ENCODE measurements at places on chromosomes 4 and X.
A peak's percentile ranks its signal among the peaks of the same experiment; 100 is the strongest.

DNA sequence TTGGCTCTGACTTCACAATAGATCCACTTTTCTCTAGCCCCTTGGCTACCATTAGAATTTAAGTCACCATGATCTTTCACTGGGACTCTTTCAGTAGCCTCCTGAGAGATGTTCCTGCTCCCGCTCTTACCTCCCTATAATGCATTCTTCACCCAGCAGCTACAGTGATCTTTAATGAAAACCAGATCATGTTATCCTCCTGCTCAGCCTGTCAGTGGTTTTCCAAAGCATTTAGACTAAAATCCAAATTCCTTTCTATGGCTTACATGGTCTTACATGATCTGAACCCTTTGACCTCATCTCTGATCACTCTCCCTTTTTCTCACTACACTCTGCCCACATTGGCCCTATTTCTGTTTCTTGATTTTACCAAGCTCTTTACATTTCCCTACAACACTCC lies 18.3 kb upstream of the RPS6KA3 start:
- no peak for DNase-seq

DNA sequence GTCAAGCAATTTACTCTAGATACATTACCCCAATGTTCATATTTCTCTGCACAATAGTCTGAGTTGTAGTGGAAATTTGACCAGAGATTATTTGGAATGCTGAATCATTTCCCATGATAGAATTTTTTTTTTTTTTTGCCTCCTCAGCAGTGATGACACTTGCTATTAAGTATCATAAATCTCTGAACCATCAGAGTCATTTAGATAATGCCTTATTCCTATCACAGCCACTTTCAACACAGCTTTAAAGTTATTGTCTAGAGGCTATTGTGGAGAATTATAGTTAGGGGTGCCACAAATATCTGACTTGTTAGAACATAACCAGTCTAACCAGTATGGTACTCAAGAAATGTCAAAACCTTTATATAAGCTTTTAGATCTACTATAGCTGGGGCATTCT lies 79.8 kb downstream of the LCORL start:
- DNase-seq: no peak

DNA sequence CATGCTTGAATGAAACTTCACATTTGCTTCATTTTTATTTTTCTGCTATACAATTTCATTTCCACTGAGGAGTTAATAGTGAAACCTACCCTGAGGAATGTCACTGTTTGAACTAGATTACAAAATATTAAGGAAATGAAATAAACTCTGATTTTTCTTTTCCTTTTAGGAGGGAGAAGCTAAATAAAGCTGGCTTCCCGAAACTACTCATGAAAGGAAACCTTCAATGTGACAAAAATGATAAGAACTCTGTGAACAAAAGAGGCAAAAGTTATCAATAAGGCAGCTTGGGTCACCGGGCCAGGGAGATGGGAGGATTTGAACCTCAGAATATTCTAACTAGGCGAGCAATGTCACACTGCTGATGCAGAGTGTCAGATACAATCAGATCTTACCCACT lies 185.2 kb downstream of the APBB2 start:
- DNase-seq: no peak

GRCh38 chr4:1629699-1630083 lies 54.4 kb downstream of the FAM53A start:
- DNase-seq: no peak

- DNase-seq: no peak
Observed at GRCh38 chrX:150934453-150934852, 36.0 kb upstream of the CD99L2 start.

DNA sequence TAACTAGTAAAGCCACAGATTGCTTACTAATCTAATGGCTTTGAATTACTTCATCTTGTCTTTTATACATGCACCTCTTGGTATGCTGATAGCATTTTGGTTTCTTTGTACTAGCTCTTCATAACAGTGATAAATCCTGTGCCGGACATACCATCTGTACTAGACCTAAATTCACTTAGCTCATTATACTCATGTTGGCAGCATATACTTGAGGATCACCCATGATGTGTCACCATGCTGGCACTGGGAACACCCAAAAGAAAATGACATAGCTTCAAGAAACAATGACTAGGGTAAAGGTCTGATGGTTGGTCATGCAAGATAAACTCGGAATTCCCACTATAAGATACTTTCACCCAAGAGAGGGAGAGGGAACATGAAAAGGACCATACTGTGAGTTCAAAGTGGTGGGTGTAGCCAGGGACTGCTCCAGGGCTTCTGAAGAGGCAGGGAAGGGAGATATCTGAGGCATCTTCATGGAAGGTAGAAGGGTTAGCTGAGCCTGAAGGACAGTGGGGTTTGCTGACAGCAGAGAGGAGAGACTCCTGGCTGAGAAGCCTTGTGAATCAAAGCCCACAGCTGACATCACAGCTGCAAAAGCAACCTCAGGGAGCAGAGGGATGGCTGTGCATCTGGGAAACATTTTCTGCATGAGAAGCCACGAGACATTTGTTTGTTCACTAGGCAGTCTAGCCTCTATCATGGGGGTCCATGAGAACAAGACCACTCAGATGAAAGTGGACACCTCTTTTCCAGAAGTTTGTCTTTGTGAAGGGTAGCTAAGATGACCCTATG lies 314.2 kb downstream of the RAB28 start:
- no peak for DNase-seq

DNA sequence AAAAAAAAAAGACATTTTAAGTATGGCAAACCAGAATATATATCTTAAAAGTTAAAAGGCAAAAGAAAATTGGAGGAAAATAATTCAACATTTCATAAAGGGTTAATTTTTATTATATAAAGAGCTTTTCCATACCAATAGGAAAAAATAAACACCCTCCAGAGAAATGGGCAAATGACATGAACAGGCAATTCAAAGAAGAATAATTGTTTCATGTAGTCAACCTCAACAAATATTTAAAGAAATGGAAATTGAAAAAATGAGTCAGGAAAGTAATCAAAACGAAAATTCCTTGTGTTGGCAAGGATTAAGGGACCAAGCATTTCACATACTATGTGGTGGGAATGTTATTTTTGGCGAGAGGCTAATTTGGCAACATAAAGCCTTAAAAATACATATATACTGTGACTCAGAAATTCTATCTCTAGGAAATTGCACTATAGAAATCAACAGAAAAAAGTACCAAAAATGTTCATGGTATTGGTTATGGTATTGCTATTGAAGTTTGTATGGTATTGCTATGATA lies 87.6 kb downstream of the HAUS3 start:
- no peak for DNase-seq

- no peak for DNase-seq
Observed at GRCh38 chr4:128371876-128372275, 84.3 kb upstream of the PGRMC2 start.

- DNase-seq: peak; percentile 34
Observed at GRCh38 chr4:158778156-158778711, 9.4 kb downstream of the FNIP2 start.

- DNase-seq: no peak
Observed at GRCh38 chr4:168682898-168683500, 186.1 kb downstream of the PALLD start.

DNA sequence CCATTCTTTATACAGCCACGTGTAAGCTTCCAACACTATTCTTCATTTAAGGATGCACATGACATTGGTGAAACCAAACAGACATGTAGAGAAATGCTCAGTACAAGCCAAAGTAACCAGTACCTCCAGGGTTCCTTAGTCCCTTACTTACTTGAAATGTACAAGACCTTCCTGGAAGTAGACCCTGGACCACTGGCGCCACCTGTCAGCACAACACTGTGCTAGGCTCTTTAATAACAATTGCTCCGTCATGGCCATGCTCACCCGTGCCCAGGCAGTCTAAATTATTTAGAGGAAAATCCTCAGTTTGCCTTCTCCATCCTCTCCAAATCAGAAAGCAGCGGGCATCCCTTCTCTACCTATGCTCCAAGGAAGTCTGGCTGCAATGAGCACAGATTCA lies 52.7 kb downstream of the ADGRA3 start:
- no peak for DNase-seq

DNA sequence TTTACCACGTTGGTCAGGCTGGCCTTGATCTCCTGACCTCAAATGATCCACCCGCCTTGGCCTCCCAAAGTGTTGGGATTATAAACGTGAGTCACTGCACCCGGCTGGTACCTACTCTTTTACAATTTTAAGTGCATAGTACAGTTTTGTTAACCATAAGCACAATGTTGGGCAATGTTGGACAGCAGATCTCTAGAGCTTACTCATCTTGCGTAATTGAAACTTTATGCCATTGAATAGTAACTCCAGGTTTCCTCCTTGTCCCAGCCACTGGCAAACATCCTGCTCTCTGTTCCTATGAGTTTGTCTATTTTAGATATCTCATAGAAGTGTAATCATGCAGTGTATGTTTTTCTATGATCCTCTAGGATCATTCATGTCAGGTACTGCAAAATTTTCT lies 9.3 kb upstream of the CPE start:
- DNase-seq: no peak

GRCh38 chr4:181908168-181908567 lies 335.0 kb upstream of the TENM3 start:
- DNase-seq: no peak

- DNase-seq: no peak
Observed at GRCh38 chr4:7553280-7553679, 118.5 kb upstream of the PSAPL1 start.

GRCh38 chr4:157803421-157803820 lies 369.4 kb downstream of the GASK1B start:
- DNase-seq: no peak

- no peak for DNase-seq
Observed at GRCh38 chr4:2036327-2036726, 22.8 kb upstream of the NAT8L start.

DNA sequence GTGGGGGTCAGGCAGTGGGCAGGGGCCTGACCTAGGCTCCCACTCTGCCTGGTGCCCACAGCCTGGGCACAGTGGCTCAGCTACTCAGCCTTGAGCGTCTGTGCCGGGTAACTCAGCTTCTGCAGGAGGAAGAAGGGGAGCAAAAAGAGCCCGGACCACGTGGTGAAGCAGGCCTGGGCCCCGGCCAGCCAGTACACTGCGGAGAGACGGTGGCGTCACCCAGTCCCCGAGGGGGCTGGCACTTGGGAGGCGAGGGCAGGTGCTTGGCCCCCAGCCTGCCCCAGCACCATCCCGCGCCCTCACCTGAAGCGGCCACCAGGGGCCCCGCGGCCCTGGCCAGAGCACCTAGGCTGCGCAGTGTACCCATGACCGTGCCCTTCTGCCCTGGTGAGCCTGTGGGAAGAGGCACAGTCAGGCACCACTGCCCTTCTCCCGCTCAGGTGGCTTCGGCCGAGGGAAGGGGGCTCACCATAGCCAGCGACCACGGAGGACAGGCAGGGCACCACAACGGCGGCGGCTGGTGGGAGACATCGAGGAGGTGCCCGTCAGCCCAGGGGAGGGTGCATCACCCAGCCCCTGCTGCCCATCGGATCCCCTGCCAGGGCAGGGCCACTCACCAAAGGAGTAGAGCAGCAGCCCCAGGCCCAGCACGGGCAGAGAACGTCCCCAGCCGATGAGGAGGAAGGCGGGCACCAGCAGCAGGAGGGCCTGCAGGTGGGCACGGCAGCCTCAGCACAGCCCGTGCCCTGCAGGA lies 32.3 kb downstream of the NOP14 start:
- DNase-seq: no peak

DNA sequence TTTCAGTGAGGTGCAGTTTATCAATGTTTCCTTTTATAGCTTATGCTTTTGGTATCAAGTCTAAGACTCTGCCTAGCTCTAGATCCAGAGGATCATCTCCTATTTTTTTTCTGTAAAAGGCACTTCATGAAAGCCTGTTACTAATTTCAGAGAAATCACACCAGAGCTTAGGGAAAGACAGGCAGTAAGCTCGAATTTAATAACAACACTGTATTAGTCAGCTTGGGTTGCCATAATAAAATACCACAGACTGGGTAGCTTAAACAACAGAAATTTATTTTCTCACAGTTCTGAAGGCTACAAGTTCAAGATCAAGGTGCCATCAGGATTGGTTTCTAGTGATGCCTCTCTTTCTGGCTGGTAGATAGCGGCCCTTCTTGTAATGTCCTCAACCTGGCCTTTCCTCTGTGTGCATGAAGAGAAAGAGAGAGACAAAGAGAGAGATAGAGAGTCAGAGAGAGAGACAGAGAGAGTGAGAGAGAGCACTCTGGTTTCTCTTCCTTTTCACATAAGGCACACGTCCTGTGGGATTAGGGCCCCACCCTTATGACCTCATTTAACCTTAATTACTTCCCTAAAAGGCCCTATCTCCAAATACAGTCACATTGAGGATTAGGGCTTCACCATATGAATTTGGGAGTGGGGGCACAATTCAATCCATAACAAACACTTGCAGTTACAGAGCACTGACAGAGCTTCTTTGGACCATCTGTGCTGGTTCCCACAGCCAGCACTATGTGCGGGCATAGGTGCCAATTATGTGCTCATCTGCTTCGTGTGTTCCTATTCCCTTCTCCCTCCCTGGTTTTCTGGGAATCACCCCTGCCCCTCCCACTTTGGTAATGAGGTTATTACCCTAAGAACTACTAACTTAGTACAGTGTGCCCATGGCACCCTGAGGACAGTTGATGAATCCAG lies 114.8 kb upstream of the MED14 start:
- no peak for DNase-seq

DNA sequence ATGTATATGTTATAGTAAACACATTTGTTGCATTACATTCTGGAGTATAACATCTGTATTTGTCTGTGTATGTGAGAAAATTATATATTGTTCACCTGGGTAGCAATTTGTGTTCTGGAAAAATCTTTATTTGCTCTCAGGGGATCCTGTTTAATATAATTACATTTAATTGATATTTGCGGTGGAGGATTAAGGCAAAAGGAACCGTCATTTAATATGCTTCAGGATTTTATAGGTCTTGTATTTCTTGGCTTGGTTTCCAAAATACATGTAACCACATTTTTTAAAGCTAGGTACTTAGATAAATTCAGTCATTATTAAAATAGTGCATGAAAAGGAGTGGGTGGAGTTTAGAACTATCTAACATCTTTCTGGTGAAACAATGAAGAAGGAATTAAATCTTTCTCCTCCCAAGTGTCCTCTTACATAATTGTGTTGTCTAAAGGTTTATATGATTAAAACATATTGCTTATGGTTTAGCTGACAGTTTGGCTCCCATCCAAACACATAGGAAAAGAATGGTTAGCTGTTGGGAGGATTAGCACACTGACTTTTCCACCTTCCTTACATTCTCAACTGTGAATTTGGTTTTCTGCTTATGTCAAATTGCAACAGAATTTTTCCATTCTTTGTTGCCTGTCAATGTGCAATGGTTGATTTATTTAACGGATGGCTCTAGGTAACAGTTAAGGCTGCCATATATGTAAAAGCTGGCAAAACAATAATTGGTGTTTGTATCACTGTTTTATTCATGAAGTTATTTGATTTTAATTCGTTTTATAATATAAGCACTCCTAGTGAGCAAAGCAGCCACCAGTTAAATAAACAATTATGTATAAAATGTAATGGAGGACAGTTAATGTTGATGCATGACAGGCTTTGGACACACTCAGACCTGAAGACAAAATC lies 250.8 kb upstream of the SFRP2 start:
- no peak for DNase-seq
